ENCODE measurements at places on chromosomes 12 and 14.

DNA sequence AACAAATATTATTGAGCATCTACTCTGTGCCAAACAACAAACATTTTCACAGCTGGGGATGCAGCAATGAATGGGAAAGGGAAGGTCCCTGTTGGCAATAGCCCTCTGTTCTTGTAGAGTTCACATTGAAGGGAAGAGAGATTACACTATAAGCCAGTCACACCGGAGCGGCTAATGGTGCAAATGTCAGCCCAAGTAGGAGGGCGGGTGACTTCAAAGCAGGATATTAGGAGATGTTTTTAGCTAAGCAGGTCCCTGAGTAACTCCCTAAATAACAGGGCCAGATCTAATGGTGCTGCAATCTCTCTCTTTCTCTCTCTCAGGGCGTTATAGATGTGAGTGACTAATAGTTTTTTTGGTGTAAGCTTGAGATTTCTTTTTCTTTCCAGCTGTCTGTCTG is 30.7 kb downstream of the FLVCR2 start:
- no peak for DNase-seq

- DNase-seq = no peak
These were observed 6.6 kb upstream of the KRT18 start for GRCh38 chr12:52942066-52942900.

GRCh38 chr12:131535779-131536178 is 175.1 kb upstream of the SFSWAP start:
- DNase-seq = no peak

- no peak for DNase-seq
These were observed 51.2 kb downstream of the ACSS3 start for GRCh38 chr12:81128930-81129554.

DNA sequence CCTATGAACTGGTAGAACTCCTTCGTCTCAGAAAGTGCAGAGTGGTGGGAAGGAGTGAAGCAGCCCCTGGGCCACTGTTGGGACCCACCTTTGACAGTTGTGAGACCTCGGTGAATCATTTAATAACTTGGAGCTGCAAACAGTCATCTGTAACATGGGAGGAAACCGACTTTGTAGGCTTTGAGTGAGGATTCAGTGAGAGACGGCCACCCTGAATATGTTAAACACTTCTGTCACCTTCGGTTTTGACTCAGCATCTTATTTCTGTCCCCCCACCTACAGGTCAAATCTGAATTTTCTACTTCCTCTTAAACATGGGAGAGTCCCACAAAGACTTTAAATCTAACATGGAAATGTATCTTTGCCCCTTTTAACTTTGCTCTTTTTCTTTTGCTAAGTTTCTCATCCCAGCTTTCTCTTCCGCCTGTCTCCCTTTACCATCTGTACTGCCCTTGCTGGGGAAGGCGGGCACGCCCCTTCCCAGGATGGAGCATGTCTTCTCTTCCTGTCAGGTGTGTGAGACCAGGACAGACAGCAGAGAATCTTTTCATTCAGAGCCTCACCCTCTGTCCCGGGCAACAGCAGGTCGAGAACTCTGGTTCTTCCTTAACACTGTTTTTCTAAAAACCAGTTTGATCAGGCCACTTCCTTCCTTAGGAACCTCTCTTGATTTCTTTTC is 37.1 kb downstream of the ZC3H14 start:
- no peak for DNase-seq

GRCh38 chr12:74584483-74585062 is 46.9 kb downstream of the ATXN7L3B start:
- no peak for DNase-seq

GRCh38 chr12:64137117-64137516 is 85.0 kb downstream of the KICS2 start:
- no peak for DNase-seq

DNA sequence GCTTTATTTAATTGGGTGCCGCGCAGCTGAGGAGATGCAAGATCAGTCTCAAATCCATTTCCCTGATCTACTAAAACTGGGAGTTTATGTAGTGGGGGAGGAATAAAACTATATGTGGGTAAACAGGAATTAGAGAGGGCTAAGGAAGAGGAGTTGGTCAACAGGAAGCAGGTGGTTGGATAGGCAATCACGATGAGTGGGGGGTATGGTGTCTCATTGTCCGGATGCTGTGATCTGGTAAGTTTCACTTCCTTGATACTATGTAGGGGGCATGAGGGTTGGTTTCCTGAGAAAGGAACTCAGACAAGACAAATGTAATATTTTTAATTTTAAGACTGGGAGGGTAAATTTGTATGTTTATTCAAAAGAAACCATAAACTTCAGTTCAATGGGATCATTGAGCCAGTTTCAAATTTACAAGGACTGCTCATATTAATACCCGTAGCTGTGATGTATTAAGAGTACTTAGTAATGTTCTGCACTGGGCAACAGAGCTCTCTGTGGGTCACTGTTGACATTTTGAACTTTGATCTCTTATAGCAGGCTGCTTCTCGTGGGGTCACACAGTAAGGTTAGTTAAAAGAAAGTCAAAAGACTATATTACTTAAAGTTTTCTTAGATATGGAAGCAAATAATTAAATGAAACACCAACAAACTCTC is 786.2 kb upstream of the FBXO33 start:
- no peak for DNase-seq
